ENCODE measurements at places on chromosomes 13 and 19.

DNA sequence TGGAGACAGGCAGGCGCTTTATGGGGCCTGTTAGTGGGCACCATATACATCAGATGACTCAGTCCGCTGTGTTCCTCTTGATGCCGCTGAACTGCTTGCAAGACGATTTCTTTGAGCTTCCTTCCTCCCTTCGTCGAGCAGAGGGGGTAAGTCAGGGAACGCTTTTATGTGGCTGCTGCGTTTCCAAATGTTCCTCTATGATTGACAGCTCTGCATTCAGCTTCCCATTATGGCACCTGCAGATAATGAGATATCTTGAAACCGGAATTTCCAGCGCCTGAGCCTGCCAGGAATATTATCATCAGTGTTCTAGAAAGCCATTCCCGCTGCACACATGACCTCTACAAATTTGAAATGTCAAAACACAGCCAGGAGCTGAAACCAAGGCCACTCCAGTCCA is 257.0 kb downstream of the TSHZ3 start:
- no peaks in the 10 kb centered on the region for H3K4me1 ChIP-seq
- no peaks in the 10 kb centered on the region for H3K27me3 ChIP-seq
- no peak for DNase-seq
- no peaks in the 10 kb centered on the region for H3K36me3 ChIP-seq

DNA sequence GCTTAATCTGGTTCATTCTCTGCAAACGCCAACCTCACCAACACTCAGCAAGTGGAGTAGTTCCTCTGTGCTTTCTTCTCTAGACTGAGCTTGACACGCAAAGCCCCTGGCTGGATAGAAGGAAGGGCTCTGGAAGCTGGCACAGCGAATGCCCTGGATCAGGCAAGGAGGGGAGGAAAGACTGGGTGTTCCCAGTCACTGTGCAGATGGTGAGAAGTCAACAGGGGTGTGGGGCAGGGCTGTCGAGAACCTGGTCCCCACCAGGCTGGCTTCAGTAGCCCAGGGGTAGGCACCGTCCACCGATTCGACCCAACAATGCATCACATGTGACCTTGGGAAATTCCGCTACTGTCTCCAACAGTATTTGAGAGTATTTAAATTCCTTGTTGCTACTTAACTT is 65.5 kb downstream of the TSHZ3 start:
- H3K27ac ChIP-seq: no peak overlapping the region
- no peak overlapping the region for H3K4me3 ChIP-seq
- H3K4me1 ChIP-seq: no peaks in the 10 kb centered on the region
- DNase-seq: no peak
- H3K27me3 ChIP-seq: no peaks in the 10 kb centered on the region
- H3K36me3 ChIP-seq: peaks cover 5% of the 10 kb centered on the region

DNA sequence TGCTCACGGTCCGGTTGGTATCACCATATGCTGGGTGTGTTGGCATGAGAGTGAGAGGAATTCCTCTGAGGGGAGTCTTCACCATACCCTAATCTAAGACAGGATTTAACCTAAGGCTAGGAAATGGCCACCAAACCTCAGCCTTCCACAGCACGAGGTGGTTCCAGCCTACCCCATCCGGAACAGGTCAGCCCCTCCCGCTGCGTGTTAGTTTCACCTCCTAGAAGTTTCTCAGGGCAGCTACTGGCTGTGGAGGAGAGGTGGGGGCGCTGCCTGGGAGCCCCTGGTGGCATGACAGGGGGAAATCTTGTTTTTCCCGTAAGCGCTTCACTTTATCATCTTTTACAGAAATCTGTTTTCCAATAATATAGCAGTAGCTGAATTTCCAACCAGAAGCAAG is 55.1 kb downstream of the RGCC start:
- H3K27me3 ChIP-seq: no peaks in the 10 kb centered on the region
- DNase-seq: no peak
- H3K4me1 ChIP-seq: no peaks in the 10 kb centered on the region
- H3K27ac ChIP-seq: no peak overlapping the region
- no peaks in the 10 kb centered on the region for H3K36me3 ChIP-seq
- no peak overlapping the region for H3K4me3 ChIP-seq

- no peaks in the 10 kb centered on the region for H3K4me1 ChIP-seq
- no peak for DNase-seq
- H3K4me3 ChIP-seq: no peak overlapping the region
- H3K27ac ChIP-seq: no peak overlapping the region
Measured at GRCh38 chr19:31139871-31140505, 209.2 kb downstream of the TSHZ3 start.
